NCI-H510A (cell line): ENCODE measurements at places on chromosomes 16 and 17.

DNA sequence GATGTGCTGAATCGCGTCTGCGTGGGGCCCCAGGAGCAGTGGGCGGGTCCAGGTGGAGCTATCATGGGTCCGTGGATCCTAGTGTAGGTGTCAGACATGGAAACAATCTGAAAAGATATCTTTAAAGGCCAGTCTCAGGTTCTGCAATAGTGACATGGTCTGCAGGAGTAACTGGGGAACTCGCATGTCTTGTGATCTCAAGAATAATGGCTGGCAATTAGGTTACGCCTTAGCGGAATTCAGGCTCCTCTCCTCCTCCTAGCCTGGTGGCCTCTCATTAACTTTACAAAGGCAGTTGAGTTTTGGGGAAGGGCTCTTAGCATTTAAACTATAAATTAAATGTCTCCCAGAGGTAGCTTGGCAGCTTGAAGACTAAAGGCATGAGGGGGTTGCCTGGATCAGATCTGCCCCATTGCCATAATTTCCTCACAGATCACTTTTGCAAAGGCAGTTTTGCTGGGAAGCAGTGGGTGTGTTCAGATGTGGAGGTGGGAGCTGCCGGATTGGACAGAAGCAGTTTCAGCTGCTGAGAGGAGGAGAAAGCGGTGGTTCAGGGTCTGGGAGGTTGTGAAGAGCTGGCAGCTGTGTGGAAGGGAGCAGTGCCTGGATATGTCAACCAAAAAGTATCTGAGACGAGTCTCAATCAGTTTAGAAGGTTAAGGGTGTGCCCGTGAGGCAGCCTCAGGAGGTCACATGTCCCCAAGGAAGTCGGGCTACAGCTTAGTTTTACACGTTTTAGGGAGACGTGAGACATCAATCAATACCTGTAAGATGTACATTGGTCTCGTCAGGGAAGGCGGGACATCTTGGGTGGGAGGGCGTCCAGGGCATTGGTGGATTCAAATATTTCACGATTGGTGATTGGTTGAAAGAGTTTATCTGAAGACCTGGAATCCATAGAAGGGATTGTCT lies 2.7 kb downstream of the TBCD start:
- no peak for DNase-seq

GRCh38 chr16:189604-190186 lies 9.4 kb downstream of the HBQ1 start:
- DNase-seq: no peak

GRCh38 chr17:69358688-69359596 lies 32.0 kb upstream of the ABCA5 start:
- DNase-seq: no peak

- DNase-seq: no peak
Observed at GRCh38 chr16:88454523-88454947, 1.5 kb downstream of the ZFPM1 start.

DNA sequence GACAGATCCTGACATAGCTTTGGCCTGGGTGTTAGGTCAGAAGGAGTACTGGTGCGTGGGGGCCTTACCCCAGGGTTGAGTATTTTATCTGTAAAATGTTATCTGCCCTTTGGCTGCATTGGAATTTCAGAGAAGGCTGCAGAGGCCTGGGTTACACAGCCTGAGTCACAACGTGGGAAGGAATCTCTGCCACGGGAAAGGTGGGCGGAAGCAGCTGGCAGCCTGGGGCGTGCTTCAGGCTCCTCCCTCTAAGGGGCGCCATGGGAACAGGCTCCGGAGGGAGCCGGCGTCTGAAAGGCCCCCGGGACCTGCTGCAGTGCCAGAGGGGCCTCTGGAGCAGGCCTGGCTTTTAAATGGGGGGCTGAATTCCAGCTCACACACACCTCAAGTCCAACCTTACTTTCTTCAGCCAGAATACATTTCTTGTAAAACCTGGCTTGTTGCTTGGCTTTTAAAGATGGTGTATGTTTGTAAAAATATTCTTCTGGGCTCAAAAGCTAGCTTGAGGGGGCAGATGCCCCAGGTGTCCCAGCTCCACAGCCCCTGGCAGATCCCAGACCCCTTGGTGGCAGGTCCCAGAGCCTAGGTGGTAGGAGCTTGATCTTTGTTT lies 142.2 kb downstream of the RAB11FIP4 start:
- DNase-seq: no peak

DNA sequence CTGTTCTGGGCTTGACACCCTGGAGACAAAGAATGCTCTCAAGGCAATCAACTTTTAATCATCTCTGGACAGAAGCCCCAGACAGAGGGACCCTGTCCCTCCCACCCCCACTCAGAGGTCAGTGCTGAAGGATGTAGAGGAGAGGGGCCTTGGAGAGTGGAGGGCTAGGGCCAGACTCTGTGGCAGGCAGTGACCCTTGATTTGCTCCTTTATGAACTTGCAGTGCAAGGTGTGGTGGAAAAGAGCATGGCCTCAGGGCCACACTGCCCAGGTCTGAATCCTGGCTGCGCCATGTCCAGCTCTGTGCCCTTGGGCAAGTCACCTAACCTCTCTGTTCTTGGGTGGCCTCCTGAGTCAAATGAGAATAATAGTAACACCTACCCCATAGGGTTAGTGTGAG lies 134.3 kb downstream of the TMEM132E start:
- no peak for DNase-seq

DNA sequence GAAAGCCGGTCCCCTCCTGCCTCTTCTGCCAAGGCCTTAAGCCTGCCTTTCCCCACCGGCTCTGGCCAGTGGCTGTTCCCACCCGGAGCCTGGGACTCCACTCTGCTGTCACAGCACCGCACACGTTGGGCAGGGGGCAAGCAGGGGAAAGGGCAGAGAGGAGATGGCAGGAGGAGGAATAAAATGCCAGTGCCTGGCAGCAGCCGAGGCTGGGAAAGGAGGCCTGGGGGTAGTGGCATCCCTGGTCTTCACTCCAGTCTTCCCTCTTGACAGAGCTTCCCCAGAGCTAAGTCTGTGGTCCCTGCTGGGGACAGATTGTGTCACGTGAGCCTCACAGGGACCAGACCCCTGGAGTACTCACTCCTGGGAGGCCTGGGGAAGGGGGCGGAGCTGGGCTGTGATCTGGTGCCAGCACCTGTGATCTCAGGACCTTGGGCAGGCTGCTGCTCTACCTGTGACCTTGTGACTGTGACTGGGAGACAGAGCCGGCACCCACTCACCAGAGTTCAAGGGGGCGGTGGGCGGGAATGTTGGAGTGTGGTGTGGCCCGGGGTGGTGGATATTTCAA lies 97.2 kb upstream of the GSE1 start:
- DNase-seq: no peak
